Fibroblast of the aortic adventitia (primary cell): ENCODE measurements at places on chromosomes 6 and 20. TPM values are rescaled to one million over a fixed set of nuclear protein-coding genes. Genes with fewer than 3 reads are reported as not detected.
A peak's percentile ranks its signal among the peaks of the same experiment; 100 is the strongest.

Gene AP5S1
- 9.4 and 20.4 TPM in 2 replicates for total RNA-seq

Gene CALHM4
- not detected in 2 replicates for total RNA-seq

Gene MCHR2
- total RNA-seq, result not detected in 2 replicates

GRCh38 chr6:170445487-170445886 lies 107.6 kb downstream of the PSMB1 start:
- no peak for DNase-seq

- no peak for DNase-seq
These were observed 5.2 kb downstream of the TENT5A start for GRCh38 chr6:81747327-81747726.

- DNase-seq, result peak; percentile 19
These were observed 28.0 kb downstream of the ASXL1 start for GRCh38 chr20:32386091-32386490.

GRCh38 chr20:2698186-2698817 lies 5.7 kb downstream of the EBF4 start:
- DNase-seq, result no peak

GRCh38 chr6:159714404-159714803 lies 12.9 kb upstream of the WTAP start:
- DNase-seq, result no peak
